Germinal center (tissue), 1 donor: ENCODE measurements at places on chromosomes 13 and 19.
A peak's percentile ranks its signal among the peaks of the same experiment; 100 is the strongest.

DNA sequence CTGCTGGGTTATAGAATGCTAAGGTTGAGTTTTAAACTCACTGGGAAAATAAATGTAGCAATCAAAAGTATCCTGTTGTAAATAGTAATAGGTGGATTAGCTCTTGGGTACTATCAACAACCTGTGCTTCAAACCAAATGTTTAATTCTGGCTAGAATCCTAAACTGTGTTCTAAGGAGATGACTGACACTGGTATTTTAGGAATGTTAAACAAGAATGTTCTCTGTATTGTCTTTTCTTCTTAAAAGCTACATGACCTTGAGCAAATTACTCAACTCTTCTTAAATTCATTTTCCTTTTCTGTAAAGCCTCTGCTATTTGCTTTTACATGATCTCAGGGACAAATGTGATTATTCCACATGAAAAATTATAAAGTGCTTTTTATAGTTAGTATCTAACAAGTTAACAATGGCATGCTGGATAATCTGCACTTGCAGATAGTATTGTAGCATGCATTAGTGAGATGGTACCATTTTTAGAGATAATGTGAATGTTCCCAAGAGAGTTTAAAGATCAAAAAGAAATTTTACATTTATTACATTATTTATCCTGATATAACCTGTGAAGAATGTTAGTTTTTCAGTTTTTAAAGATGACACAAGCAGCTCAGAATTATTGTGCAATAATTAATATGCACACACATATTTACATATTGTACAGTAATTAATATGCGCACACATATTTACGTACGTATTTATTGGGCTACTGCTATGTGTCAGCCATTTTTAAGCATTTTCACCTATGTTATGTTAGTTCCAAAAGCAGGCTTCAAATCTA is 13.6 kb upstream of the EPSTI1 start:
- DNase-seq = no peak

GRCh38 chr13:45325806-45326205 is 15.2 kb downstream of the TPT1 start:
- DNase-seq = no peak

DNA sequence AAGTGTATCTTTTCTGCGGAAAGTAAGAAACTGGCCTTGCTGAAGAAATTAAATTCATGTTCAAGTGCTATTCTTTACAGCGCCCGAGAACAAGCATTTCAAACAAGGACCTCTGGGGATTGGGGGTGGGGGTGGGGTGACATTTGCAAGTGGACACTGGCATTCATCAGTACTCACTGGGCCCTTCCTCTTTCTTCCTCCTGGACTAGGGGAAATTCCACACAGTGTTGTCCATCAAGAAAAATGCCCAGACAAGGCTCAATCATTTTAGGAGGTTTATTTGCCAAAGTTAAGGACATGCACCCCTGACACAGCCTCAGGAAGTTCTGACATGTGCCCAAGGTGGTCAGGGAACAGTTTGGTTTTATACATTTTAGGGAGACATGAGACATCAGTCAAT is 22.9 kb upstream of the OR10H1 start:
- no peak for DNase-seq

DNA sequence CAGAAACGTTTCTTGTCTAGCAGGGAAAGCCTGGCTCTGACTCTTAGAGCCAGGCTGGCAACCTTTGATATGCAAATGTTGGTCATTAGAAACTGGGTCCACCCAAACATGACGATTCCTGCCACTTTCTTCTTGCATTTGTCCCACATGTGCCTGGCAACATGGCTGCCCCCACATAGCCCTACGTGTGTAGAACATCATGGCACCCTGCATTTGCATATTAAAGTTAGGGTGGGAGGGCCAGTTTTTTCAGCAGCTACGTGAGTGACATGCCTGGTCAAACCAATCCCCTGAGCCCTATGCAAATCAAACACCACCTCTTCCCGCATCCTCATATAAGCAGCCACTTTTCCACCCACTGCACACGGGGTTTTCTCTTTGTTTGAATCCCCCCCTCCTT is 95.0 kb downstream of the LIG4 start:
- DNase-seq = no peak

DNA sequence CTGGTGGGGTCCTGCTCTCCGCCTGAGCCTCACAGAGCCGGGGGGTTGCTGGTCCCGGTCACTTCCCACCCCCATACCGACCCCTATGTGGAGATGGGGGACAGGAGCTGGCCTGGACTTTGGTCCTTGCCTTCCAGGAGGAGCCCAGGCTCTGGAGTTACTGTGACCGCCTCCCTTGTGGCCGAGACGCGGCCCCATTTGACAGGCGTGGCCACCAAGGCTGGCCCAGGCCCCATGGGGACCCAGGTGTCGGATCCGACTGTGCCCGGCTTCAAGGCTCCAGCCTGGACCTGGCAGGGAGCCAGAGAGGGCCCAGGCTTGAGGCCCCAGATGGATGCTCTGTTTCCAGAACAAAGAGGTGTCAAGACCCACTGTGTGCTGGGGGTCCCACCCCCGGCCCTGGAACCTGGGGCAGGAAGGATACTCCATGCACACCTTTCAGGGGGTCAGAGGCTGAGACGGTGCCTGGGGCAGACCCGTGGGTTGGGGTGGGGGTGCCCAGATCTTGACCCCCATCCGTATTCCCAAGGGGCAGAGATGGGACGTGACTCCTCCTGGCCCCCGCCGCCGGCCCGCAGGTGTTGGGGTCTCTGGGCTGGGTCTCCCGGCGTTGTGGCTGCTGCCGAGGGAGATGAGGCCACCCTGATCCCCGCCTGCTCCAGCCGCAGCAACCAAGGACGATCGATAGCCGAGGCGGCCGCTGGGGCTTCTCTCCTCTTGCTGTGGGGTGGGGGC is 47.8 kb upstream of the TCF3 start:
- no peak for DNase-seq

DNA sequence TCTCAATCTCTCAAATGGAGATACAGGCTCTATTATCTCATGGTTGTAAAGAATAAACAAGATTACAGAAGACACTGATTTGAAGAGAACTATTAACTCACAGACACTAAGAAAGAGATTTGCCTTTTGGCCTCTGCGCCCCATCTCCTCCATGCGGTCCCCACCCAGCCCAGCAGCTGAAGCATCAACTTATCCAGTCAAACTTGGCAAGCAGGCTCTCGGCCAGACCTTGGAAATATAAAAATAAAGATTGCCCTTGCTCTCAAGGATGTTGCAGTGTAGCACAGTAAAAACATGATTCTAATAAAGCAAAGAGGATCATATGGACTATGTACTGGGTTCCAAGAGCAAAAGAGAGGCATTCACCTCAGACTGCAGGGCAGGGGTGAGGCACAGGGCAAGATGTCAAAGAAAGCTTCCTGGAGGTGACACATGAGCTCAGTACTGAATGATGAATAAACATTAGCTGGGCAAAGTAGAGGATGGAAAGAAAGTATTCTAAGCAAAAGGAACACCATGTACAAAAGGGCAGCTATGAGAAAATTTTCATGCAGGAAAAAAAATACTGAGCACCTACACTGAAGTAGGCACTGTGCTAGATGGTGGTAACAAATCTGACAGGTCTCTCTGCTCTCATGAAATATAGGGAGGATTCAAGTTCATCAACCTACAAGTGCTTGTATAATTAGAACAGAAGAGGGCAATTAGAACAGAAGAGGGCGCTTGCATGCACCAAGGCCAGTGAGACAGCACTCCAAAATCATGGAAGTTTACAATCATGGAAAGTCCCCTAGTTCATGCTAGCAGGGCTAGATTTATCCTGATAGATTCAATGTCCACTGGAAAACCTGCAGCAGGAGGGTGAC is 85.0 kb downstream of the SACS start:
- DNase-seq = no peak

GRCh38 chr13:79267560-79267959 is 138.5 kb downstream of the RBM26 start:
- DNase-seq = no peak

DNA sequence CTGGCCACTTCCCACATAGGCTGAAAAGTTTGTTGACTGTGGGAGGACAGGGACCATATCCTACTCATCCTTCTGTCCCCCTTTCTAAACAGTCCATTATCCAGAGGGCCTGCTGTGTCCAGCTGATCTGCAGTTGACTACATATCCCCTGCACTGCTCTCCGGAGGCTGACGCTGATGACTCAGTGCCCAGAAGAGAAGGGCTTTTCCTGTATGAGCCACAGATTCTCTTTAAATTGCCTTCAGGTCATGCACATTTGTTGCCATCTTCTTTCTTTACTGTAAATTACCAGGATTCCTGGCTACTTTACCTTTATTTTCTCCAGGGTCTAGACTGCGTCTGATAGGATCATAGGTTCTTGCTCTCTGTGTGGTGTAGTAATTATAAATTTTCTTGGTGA is 125.2 kb downstream of the LACC1 start:
- DNase-seq = no peak

DNA sequence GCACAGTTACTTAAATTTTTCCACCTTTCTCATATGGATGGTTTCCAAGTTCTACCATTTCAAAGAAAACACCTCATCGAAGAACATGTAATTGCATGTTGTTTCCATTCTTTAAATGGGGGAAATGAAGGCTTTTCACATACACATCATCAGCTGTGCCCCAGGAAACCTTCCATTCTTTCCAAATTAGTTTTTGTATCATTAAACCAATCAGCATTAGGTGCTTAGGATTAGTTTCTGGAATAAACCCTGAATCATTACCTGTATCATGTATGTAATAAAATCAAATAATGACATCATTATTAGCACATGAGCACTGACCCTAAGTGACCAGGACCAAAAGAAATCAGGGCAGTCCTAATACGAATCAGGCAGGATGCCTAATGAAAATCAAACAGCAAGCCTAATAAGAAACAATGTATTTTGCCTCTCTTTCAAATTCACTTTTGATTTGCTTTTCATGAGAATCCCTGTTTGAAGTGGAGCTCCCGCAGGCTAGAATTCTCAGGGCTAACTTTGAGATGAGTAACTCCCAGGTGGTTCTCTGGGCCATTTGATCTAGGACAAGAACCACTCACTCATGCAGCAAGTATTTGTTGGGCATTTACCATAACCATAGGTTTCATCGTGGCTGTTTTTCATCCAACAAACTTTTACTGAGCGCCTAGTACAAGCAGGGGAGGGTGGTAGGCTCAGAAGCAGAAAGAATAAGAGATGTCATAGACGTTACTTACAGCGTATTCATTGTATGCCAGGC is 89.2 kb downstream of the MZT1 start:
- no peak for DNase-seq

GRCh38 chr13:27534981-27535380 is 84.6 kb upstream of the MTIF3 start:
- no peak for DNase-seq

DNA sequence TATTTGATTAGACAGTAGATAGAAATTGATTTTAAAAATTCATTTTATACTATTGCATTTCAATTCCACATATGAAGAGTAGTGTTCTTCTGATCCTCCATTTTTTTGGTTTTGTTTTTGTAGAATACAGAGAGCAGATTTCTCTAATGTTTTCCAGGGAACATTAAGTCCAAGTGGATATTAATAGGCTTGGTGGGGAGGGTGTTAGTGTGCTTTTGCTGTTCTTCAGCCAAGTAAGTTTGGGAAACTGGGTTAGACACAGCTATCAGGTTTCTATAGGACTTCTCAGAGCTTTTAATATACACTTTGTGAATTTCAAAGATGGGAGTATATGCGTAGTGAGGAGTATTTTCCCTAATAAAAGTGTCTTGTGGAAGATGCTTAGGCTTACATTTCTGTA is 21.8 kb downstream of the NAA16 start:
- no peak for DNase-seq

DNA sequence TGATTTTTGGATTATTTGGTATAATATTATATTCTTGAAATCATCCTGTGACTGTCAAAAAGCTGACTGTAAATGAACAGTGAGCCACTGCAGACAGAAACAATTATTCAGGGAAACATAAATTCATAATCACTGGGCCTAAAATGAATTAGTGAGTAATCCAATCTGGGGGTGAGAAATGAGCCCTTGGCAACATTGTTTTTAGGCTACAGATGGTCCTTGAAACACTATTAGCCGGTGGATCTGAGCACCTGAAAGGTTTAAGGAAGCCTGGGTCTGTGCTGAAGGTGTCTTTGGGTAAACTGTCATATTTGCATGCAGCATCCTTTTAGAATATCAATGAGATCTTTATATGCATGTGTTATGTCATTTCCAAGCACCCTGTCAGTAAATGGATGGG is 290.7 kb downstream of the ATP8A2 start:
- no peak for DNase-seq

GRCh38 chr13:93637852-93638251 is 411.2 kb downstream of the GPC6 start:
- DNase-seq = no peak

GRCh38 chr19:35702223-35703012 is 1.9 kb upstream of the ZBTB32 start:
- peak; percentile 97 for DNase-seq

DNA sequence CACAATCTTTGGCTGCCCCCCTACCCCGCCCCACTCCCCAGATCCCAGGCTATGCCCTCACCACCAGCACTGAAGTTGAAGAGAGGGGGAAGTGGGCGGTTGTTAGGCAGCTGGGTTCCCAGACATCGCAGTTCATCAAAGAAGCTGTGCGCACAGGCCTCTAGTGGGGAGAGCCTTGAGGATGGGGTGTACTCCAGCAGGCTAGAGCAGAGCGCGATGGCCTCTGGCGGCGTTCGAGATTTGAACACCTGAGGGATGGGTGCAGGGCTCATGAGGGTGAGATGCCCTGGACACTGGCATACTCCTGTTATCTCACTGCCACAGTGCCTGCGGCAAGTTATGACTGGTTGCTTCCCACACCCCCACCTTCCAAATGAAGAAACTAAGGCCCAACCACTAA is 10.0 kb downstream of the GSK3A start:
- DNase-seq = no peak

GRCh38 chr13:26442541-26442940 is 114.9 kb upstream of the WASF3 start:
- no peak for DNase-seq

- DNase-seq = no peak
Measured at GRCh38 chr13:96294930-96295881, 205.3 kb downstream of the HS6ST3 start.

DNA sequence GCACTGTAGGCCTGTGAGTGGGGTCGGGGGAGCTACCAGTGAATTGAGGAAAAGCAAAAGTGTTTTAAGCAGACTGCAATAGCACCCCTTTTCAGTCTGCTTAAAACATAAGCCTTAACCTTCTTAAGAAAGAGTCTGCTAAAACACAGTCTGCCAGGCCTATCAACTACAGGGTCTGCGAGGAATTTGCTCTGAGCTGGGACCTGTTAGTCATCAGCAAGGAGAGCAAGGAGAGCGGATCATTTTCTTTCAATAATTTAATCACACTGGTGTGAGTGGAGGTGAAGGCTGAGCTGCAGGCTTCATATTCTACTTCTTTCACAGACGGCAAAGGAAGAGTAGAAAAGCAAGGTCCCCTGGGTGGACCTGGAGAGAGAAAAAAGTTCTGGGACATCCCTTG is 342.7 kb downstream of the ENOX1 start:
- DNase-seq = no peak
